NCI-H187 treated with DMSO at 0.1 percent for 48 hours (cell line): ENCODE measurements at places on chromosomes 5 and 9.

DNA sequence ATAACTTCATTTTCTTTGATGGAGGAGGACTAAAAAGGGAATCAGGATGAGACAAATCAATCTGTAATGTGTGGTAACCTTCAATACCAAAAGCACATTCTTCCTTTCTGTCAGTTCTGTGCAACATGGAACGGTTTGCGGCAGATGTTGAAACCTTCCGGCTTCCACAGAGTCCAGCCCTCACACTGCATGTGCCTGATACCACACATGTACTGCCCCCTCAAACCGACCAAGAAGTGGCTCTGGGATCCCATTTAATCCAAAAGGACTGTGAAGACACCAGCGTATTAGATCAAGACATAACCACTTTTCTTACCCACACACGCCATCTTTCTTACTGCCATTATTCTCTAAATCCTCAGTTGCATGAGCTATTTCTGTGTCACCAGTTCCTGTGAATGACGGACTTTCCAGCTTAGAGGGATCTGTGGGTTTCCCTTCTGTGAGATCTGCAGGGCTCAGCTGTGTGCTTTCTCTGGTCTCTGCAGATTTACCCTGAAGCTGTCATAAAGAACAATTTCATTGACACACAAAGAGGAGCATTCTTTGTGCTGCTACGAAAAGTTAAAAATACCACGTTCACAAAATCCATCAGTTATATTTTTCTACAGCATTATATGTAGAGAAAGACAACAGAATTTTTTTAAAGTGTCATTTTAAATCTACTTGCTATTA, 25.8 kb downstream of the NSUN2 start:
- no peak for DNase-seq

DNA sequence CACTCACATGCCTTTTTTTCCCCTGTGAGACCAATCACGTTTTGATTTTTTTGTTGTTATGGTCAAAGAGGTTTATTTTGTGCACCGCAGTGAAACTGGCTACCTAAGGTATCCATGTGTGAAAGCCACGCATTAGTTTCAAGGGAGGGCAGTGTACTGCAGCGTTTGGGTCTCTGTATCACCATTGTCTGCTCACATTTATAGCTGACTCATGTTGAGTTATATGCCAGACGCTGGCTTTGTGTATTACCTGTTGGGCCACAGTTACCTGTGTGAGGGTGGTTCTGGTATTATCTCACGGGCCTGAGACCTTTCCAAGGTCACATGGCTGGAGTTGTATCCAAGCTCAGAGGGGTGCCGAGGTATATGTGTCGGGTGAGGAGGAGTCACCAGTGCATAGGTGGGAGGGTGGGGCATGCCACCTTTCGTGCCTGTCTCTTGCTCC, 75.8 kb downstream of the ARHGAP26 start:
- no peak for DNase-seq

DNA sequence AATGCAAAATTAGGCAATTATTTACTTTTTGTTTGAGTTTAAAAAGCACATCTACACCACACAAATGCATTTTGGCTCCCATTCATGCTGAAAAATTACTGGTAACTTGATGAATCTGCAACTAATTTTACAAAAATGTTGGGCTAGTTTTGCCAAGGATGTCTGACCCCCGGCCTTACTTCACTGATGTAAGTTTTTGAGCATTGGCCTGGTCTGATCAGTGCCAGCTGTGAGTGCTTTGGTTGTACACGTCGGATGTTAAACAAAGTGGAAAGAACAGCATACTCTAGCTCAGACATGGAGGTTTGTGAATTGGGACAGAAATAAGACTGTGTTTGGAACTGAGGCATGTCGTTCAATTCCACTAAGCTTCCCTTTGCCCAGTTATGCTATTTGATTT, 1044.2 kb downstream of the TLE4 start:
- DNase-seq = no peak

DNA sequence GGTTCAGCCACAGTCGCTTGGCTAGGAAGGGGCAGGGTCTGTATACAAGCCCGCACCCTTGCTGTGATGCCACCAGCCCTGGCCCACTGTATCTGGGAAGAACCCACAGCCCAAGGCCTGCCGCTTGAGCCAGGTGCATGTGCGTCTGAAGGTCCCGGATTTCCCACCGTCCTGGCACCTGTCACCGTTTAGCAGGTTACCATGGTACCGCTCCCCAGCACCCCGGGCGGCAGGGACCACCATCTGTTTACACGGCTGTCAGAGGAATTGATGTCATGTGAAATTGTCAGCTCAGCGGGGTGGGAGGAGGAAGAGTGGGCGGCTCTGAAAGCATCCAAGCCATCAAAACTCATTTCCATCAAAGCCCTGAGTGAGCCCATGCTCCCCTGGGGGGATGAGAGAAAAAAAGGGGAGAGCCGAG, 92.7 kb downstream of the HRH2 start:
- DNase-seq = no peak
